ENCODE measurements at places on chromosomes 4 and X.

- DNase-seq = no peak
These were observed 109.4 kb downstream of the GPR143 start for GRCh38 chrX:9656277-9656676.

GRCh38 chr4:184955116-184955515, 63.2 kb upstream of the HELT start:
- DNase-seq = no peak

- no peak for DNase-seq
These were observed 654 bp upstream of the STS start for GRCh38 chrX:7146703-7147412.

GRCh38 chr4:845836-846251, 19.9 kb upstream of the CPLX1 start:
- no peak for DNase-seq

GRCh38 chr4:189516902-189517301, 423.8 kb upstream of the FRG1 start:
- no peak for DNase-seq

GRCh38 chrX:33840176-33840575, 291.9 kb downstream of the FAM47A start:
- DNase-seq = no peak

- DNase-seq = no peak
These were observed 581.4 kb upstream of the AADAT start for GRCh38 chr4:170671171-170671570.
